Activated T-cell treated with anti-CD3 and anti-CD28 coated beads, Interleukin-2, amount 50 U/mL, for 4 hours (primary cell): ENCODE measurements at places on chromosomes 13 and 19.

DNA sequence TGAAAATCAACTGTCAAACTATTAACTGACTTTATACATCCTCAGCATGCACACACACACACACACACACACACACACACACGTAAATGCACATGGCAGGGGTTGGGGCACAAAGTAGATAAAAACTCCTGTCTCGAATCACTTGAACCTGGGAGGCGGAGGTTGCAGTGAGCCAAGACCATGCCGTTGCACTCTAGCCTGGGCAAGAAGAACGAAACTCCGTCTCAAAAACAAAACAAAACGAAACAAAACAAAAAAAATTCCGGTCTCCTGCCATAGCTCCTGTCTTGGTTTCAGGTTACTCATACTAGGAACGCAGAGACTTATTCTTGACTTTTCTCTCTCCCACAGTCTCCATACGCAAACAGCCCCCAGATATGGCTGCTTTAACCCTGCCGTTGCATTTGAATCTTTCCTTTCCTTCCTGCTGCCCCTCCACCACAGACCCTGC lies 148.9 kb downstream of the SHISA2 start:
- DNase-seq: no peak

DNA sequence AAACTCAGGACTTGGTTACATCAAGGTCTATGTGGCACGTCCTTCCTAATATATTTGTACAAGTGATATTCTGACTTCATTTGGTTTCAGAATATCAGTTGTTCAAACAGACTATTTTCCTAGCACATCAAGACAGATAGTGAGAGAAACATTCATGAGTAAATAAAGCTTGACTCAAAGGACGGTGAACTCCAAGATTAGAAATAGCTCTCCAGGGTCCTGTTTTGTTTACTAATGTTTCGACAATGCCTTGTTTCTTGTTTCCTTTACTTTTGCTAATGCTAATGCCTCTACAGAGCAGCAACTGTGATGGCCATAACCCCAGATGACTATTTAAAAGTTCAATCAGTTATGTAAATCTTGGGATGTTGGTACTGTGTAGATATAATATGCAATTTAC lies 313.9 kb downstream of the KLF12 start:
- no peak for DNase-seq

DNA sequence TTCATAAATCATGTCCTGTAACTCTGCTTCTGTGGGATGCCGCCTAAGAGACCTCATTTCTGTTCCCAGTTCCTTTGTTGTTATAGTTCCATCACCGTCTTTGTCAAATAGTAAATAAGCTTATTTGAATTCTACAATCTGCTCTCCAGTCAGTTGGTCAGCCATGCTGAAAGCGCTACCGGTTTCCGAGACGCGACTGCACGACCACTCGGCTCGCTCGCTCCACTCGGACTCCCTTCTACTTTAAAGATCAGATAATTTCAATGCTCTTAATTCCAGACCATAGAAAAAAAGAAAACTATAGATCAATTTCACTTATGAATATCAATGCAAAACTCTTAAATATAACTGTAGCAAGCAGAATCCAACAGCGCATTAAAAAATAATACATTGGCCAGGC lies 64.2 kb upstream of the STK24 start:
- no peak for DNase-seq

DNA sequence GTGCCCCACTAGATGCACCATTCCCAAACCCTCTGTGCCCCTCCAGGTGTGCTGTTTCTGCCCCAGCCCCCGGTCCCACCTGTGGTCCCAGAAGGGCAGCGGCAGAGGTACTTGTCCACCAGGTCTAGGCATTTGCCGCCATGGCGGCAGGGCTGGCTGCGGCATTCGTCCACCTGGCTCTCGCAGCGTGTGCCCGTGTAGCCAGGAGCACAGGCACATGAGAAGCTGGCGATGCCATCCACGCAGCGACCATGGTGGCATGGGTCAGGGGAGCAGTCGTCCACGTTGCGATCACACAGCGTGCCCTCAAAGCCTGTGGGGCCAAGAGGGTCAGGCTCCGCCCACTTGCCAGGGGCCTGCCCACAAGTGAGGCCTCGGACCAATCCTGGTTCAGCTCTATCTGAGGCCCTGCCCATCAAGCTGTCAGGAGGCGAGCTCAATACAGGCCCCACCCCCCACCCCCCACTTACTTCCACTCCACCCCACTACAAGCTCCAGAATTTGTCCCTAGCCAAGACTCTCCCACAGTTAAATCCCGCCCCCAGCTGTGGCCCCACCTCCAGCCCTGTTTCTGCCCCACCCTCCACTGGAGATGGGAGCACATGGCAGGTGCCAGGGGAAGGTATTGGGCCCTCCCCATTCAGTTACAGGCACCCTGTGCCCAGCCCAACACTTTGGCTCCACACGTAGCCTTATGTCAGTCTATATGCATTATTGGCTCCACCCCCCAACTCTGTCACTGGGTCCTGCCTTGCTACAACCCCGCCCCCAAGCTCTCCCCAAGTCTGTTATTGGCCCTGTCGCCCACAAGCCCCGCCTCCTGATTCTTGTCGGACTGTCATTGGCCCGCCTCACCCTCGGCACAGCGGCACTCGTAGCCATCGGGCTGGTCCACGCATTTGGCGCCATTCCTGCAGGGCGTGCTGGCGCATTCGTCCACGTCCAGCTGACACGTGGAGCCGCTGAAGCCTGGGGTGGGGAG lies 13.5 kb downstream of the NOTCH3 start:
- DNase-seq: no peak

- no peak for DNase-seq
These were observed 100.9 kb downstream of the NDFIP2 start for GRCh38 chr13:79581870-79582315.

DNA sequence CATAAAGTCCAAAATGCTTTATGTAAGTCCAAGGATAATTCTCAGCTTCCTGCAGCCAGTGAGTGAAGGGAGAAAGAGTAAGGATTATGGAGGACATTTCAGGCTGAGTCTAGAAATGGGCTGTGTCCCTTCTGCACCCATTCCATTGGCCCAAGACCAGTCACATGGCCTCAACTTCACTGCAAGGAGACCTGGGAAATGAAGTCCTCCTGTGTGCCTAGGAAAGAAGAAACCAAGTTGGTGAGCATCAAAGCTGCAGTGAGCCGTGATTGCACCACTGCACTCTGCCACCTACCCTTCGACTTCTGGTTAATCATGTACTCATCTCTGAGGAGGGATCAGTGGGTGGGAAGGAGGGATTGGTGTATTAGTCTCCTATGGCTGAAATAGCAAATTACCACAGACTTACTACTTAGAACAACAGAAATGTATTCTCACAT lies 3.6 kb upstream of the CD37 start:
- DNase-seq: peak; percentile 46

DNA sequence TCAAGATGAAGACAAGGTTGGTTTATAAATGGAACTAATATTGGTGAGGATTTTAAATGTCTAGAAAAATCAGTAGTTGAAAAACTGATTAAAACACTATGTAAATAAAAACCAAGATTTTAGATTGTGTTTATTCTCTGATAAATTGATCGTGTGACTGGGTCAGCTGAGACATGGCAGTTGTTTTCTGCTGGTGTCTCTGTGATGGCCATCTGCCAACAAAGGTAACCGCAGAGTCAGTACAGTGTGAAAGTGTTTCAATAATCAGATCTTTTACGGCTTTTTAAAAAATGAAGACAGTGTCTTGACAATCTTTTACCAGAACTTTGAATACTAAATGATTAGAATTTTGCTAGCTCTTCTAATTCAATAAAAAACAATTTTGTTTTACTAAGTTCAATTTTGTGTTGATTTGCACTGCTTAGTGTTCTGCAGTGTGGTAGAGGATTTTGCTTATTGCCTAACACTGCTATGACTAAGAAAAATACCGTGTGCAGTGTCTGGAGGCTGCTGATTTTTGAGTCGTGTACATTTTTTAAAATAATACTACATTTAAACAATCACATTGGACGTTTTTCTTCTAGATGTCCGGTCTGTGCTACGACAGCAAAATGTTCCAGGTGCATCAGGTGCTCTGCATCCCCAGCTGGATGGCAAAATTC lies 32.7 kb upstream of the GPR183 start:
- DNase-seq: no peak

DNA sequence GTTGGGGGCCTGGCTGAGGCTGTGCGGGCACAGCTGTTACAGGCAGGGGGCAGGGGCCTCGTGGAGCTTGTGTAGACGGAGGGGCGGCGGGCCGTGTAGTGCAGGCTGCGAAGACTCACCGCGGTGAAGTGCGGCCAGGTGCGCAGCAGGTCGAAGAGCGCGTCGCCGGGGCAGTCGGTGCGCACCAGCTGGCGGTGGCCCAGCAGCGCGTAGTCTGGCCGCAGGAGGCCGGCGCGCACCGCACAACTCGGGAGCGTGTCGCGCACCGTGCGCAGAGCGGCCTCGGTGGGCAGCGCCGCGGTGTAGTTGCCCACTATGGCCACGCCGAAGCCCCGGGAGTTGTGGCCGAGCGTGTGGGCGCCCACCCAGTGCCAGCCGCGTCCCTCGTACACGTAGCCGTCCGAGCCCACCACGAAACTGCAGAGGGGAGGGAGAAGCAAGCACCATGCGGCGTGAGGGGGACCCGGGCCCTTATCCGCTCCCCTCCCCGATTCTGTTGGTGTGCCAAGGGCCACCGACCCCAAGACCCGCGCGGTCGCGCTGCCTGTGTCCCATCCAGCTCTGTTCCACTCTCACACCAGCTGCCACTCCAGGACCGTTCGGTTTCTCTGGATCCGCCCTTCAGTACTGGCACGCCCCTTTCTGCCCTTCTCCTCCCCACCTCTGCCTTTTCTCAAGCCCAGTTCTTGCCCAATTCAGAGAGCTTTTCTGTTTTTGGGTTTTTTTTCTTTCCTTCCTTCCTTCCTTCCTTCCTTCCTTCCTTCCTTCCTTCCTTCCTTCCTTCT lies 5.4 kb upstream of the RASAL3 start:
- peak; percentile 36 for DNase-seq

DNA sequence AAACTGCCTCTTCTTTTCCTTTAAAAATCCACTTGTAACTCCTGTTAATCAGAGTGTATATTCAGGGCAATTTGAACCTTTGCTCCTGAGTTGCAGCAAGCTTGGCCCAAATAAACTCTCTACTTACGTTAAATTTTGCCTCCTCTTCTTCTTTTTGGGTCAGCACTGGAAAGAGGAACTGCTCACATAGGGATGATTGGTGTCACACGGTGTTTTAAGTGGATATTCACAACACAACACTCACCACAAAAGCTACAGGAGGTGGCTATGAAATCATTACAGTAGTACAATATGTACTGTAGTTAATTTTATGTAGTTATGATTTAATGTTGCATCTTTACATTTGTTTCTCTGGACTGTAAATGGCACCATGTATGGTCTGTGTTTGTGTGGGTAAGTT lies 96.8 kb upstream of the DOCK9 start:
- no peak for DNase-seq

DNA sequence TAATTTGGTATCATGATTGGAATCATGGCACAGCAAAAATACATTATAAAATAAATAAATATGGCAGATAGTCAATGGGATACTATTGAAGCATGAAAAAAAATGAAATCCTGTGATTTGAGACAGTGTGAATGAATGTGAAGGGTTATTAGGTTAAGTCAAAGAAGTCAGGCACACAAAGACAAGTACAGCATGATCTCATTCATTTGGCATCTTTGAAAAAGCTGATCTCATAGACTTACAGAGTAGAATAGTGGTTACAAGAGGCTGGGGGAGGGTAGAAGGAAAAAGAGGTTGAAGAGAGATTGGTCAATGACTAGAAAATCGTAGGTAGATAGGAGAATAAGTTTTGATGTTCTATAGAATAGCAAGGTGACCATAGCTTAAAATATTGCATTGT lies 295.1 kb upstream of the SLITRK5 start:
- no peak for DNase-seq

DNA sequence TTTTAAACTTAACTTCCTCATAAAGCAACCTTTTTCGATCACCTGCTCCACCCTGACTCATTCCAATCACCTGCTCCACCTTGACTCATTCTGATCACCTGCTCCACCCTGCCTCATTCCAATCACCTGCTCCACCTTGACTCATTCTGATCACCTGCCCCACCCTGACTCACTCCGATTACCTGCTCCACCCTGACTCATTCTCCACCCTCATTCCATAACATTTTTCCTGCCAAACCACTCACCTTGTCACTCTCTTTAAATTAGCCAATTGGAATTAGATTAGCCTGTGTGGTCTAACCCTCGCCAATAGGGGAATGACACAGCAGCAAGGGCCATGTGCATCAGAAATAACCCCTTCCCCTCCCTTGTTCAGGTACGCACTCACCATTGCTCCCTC lies 31.9 kb upstream of the ZNF83 start:
- no peak for DNase-seq

DNA sequence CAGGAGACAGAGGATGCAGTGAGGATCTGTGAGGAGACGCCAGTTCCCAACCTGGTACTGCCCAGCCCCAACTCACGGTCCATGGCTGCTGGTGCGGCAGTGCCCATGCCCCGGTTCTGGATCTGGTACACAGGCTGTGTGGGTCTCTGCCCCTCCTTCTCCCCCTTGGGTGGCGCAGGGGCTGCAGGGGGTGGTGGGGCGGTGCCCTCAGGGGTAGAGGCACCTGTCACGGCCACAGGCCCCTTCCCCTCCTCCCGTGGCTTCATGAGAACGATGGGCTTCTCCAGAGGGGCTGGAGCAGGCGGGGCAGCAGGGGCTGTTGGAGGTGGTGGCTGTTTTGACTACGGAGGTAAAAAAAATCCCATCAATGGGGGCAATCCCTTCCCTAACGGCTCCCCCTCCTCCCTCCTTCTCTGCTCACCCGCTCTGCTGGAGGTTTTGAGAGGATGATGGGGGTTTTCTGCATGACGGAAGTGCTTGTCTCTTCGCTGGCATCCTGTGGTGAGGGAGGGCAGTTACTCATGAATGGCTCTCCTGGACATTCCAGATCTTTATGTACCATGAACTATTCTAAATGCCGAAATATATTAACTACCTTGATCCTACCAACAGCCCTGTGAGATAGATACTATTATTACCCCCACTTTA lies 7.1 kb downstream of the SMG9 start:
- DNase-seq: no peak

DNA sequence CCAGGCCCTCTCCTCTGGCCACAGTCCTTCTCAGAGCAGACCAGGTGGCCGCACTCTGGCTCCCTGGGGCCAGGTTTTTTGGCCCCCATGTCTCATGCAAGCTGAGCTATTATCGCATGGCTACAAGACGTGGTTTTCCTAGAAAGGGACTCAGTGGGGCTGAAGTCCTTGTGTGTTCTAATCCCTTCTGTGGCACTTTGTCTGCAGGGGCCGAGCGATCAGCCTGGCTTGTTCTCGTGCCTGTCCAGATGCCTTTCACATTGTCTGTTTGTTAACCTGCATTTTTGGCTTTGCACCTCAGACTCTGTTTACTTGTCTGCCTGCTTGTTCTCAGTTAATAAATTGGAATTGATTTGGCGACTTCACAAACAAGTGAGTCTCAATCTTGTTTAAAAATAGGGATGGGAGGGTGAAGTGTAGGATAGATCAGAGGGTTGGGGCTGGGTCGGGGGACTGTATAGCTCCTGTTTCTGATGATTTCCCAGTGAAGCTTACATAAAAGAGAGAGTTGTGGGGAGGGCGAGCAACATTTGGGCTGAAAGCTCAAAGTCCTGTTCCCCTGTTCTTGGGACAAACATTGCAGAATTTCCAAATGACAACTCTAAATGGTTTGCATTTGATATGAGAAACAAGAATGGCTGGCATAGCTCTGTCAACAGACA lies 440.4 kb downstream of the COG6 start:
- DNase-seq: no peak
